ENCODE measurements at places on chromosomes 6 and 20.

DNA sequence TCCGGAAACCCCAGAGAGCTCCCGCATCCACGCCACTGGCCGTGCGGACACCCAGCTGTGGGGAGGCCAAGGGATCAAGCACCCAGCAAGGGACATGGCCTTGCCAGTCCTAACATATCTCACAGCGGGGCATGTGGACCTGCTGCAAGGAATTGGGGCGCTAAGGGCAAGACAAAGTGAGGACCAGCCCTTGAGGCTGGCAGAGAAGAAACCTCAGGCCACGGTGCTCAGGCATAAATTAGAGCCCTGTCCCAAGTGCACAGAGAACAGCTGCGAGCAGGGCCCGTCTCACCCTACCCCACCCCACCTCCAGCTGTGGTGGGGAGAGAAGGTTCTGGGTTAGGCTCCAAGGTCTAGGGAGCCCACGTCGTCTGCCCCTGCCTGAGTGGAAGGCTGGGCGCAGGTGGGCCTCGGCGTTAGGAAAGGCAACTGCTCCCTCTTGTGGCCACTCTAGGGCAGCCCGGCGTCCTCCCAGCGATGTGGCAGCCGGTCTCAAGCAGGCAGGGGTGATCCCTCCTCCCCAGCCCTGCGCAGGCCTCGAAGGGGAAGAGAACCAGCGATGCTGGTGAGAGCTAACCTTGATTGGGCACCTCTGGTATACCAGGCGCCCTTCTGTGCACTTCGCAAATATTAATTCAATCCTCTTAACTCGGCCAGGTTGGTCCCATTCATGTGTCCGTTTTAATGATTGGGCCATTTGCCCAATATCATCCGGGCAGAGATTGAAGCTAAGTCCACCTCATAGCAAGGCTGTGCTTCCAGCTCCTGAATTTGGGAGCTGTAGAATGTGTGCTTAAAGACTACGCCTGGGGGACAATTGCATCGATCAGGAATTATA, 235.8 kb downstream of the NFATC2 start:
- peak; percentile 22 for DNase-seq

DNA sequence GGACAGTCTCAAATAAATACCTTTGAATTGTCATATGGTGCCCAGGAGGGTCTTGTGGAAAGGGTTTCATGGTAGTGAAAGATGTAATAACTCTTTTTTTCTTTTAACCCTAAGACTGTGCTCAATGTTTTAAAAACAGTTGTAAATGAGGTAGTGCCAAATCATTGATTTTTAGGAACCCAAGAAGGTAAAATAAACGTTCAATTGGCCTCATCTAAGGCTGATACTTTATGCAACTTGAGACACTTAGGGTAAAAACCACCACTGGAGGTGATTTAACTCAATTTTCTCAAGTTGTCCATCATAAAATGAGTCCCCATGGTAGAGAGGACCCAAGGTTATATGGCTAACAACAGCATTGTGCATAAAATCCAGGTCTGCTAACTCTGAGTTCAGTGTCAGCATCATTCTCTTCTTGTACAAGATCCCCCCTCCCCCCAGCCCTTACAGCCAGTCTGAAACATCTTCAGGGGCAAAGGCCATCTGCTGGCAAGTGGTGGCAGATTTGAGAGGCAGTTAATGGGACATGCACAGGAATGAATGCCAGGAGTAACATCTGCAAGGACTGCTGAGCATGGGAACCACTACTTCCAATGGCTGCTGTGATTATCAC, 244.4 kb downstream of the GMPR start:
- no peak for DNase-seq

DNA sequence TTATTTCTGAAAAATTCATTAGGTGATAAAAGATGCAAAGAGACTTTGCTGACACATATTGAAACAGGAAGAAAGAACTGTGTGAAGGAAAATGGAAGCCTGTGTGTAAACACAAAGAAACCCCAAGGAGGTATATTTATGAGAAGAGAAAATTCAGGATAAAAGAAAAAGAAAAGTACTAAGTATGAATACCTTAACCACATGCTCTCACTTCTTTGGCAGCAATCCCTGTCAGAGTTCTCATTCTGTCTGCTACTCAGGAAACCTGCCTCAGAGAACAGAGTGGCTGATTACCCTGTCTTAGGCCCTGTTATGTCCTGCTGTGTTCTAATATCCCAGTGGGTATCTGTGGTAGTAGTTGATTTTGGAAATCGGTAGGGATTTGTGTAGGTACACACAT, 457.9 kb downstream of the TBC1D32 start:
- no peak for DNase-seq

GRCh38 chr20:63769891-63770474, 30.4 kb downstream of the SLC2A4RG start:
- no peak for DNase-seq

DNA sequence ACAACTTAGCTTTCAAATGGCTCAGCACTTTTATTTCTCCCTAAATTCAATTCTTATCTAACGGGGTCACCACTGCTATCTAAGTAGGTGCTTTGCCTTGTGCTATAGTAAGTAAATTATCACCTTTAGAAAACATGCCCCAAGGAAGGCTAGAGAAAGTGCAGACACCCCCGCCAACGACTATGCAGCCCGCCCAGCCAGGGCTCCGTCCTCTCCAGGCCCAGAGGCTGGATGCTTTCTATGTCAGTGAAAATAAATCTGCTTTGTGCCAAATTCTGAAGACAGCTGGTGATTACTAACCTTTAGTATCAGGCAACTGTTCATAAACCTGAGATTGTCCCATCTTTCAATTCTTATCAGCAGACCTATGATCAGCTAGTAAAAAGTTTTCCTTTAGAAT, 14.3 kb downstream of the KIAA0319 start:
- no peak for DNase-seq

- no peak for DNase-seq
Observed at GRCh38 chr20:63361519-63362435, 628 bp upstream of the CHRNA4 start.

DNA sequence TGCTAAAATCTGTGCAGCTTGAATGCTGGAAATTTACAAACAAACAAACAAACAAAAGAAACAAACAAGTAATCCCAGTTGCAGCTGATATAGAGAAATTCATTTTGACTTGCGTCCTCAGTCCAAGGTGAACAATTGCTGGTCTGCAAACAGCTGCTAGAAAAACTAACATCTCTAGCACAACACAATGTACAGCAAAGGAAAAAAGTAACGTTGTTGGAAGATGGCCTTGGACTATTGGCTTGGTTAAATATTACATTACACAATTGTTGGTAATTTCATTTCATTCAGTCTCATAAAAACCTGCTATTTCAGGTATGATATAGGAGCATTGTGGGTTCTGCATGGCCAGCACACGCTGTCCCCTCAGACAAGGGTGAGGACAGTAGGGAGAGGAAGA, 50.0 kb downstream of the STMND1 start:
- DNase-seq: no peak

GRCh38 chr6:46059608-46060007, 43.9 kb upstream of the CLIC5 start:
- no peak for DNase-seq

- peak; percentile 15 for DNase-seq
Observed at GRCh38 chr6:143634486-143634885, 43.3 kb upstream of the PHACTR2 start.

DNA sequence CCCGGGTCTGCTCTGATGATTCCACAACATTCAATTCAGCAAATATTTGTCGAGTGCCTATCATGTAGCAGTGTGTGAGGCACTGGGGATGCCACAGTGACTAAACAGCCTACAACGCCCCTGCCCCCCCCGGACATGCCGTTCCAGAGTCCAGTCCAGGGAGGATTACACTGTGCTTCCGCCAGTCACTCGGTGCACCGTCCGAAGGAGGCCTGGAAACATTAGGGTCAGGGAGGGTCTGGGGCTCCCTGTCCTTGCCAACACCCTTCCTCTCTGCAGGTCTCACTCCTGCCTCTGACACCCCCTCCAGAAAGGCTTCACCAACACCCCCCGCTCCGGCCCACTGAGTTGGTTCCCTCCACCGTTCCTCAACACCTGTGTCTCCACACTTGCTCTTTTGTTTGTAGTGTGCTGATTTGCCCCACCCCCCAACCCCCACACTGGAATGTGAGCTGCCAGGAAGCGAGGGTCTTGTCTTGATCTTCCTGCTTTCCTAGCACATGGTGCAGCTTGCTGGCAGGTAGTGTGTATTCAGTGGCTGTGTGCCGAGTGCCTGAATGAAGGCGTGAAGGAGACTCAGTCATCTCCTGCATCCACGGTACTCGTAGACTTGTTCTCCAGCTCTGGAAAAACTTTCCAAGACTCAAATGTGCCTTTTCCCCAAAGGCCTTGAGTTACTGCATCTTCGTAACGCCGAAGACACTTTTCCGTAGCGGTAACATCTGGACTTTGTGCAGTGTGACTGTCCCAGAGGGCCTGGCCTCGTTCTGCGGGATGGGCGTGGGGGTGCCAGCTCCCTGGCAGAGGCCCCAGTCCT, 150.4 kb downstream of the ZDHHC14 start:
- peak; percentile 89 for DNase-seq

GRCh38 chr6:169810066-169810989, 58.9 kb downstream of the ERMARD start:
- DNase-seq: no peak

- no peak for DNase-seq
Observed at GRCh38 chr6:3001146-3001772, 1.6 kb downstream of the NQO2 start.

GRCh38 chr6:4788953-4789584, 12.9 kb downstream of the CDYL start:
- DNase-seq: no peak

GRCh38 chr20:10636326-10636818, 37.4 kb downstream of the JAG1 start:
- DNase-seq: no peak

- no peak for DNase-seq
Observed at GRCh38 chr6:156098839-156099238, 643.2 kb upstream of the NOX3 start.

DNA sequence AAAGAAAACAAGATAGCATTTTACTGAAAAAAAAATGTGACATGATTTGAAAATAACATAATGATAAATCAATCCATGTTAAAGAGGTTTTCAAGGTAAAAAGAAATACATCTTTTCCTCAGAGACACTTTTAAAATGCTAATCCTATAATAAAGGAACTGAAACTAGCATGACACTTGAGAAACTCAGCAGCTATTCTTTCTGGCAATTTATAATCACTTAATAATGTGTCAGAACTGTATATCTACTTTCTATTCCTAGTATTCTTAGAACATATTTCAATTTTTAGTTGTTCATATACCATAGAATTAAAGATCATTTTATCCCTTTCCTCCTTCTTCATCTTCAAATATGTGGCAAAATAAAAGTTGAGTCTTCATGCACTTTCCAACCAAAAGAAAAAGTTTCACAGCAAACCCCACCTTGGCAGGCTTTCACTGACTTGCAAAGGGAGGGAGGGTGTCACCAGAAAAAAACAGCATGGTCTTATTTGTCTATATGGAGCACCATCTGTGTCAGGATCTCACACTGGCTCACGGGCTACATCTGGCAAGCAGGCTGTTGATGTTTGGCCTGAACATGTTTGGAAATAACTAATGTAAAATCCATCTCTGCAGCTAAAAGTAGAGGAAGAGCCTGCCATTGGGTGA, 48.5 kb downstream of the FHL5 start:
- DNase-seq: no peak

DNA sequence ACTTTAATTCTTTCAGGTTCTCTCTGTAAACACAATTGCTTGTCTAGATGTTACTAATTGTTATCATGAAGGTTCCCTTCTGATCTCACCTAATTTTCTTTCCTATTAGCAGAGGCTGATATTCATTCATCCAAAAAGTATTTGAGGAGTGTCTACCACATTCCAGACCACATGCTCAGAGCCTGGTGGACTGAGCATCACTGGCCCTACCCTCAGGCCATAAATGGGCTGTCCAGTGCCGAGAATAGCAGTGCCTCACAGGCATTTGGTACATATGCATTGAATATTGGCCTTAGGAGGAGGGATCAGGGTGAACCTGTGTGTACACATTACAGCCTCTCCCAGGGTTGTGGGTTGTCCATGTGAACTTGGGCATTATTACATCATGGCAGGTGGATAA, 40.4 kb upstream of the PRELID3B start:
- DNase-seq: no peak

GRCh38 chr6:63058601-63059000, 152.7 kb upstream of the FKBP1C start:
- DNase-seq: no peak

DNA sequence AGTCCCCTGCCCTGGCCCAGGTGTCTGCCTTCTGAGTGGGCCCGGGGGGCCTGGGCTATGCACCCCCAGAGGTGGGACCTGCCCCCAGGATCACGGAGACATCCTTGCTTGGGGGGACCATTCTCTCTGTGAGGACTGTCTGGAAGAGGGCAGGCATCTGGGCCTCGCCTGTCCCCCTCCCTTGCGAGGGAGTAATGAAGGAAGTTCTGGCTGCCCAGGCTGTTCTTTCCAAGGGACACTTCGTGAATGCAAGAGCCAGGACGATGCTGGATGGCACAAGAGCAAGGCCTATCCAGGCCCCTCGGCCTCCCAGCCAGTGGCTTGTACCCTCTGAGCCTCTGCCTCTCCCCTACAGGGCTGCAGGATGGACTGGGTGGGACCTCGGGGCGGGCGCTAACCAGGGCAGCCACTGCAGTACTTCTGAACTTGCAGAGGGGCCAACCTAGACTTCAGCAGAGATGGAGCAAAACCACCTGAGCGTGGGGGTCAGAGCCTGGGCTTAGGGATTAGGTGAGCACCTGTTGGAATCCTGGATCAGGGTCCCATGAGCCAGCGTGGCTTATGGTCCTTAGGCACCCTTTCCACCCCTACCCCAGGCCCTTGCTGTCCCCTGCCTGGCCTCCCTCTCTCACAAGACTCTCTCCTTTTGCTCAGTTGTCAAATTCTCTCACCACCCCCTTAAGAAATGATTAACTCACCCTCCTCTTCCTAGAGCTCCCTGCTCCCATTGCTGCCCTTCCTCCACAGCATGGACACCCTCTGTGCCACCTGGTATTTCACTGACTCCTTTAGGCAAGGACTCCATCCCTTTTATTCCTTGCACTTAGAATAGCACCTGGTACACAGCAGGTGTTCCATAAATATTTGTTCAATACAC, 53.2 kb downstream of the CTCFL start:
- DNase-seq: no peak

DNA sequence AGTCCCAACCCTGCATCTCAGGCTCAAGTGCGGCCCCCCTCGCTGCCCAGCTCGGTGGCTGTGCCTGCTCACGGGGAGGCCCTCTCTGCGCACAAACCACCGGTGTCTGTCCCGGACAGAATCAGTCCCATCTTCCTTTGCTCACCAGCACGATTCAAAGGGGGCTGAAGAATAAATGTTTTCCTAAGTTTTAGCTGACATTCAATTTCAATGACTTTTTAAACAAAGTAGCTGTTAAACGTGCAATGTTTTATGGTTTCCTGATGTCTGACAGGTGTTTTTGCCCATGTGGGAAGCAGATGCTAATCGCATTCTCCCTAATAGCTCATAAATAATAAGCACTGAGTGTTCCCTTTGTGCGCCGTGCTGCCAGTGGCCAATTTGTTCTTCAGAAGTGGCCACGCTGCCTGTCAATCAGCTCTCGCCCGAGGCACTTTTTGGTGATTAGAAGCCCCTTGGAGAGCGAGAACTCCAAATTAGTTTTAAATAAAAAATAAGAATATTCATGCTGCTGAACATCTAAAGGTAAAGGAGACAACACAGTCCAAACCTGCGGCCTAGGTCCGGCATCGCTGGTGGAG, 26.3 kb downstream of the BHLHE23 start:
- DNase-seq: no peak

GRCh38 chr20:9306521-9306920, 207.9 kb upstream of the LAMP5 start:
- DNase-seq: no peak
